ENCODE measurements at places on chromosomes 3 and 15.
A peak's percentile ranks its signal among the peaks of the same experiment; 100 is the strongest.

DNA sequence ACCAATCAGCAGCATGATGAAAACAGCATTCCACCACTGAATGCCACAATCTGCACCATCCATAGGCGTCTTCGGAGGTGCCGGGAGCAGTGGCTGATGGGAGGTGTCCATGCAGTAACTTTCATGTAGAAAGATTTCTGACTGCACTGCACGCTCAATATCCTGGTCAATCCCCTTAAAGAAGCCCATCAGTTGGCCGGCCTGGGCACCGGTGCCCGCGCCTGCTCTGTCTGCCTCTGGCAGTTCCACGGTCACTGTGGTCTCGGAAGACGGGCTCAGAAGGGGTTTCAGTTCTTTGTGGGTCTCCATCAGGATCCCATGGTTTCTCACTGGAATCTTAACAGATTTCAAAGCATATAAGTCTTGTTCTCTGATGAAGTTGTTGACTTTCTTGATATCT lies 3.9 kb downstream of the LYSMD4 start:
- DNase-seq, result no peak

DNA sequence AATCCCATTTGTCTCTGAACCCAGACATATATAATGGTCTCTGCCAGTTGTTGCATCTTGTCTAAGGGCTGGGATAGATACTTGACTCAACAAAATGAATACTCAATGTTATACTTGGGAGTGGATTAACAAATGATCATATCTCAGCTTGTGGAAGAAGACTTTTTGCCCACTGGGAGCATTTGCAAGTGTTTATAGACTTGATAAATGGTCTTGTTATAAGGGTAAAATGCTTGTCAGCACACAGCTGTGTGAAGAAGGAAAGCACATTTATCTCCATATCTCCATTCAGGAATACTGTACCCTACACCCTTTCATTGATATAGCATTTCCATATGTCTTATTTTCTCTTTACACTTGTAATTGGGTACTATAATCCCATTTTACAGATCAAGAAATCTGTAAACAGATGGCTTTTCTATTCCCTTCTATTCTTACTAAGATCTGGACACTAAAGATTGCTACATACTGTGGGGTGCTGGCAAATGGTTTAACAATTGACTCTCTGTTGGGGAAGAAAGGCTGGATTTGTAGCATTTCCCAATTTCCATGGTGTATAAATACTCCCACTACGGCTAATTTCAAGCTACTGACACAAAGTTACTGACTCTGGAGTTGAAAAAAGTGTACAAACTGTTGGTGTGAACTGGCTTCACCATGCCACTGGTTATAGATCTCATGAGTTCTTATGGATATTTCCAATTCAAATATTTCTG lies 154.6 kb downstream of the CHST2 start:
- no peak for DNase-seq

- DNase-seq, result no peak
Measured at GRCh38 chr3:56903231-56903782, 101.6 kb upstream of the ARHGEF3 start.

DNA sequence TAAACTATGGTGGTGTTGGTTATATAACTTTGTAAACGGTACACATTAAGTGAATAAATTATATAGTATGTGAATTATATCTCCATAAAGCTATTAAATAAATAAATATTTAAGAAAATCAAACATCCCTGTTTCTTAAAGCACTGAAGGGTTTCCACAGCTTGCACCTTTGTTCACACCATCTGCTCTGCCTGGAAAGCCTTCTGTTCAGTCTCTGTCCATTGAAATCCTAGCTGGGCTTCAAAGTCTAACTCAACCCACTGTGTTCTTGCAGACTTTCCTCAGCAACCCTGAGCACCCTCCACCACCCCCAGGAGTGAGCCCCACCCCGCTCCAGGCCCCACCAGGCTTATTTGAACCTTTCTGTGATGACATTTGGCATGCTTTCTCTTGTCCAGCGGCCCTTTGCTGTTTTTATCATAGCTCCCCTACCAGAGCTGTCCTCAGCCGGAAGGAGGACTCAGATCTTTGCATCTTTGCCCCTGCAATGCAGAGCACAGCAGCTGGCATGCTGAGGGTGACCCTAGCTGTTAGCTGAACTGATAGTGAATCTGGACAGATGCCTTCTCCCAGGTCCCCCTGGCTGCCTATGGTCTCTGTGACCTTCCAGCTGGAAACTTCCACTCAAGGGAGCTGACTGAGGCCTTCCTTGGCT lies 105.2 kb downstream of the DAPK2 start:
- no peak for DNase-seq

DNA sequence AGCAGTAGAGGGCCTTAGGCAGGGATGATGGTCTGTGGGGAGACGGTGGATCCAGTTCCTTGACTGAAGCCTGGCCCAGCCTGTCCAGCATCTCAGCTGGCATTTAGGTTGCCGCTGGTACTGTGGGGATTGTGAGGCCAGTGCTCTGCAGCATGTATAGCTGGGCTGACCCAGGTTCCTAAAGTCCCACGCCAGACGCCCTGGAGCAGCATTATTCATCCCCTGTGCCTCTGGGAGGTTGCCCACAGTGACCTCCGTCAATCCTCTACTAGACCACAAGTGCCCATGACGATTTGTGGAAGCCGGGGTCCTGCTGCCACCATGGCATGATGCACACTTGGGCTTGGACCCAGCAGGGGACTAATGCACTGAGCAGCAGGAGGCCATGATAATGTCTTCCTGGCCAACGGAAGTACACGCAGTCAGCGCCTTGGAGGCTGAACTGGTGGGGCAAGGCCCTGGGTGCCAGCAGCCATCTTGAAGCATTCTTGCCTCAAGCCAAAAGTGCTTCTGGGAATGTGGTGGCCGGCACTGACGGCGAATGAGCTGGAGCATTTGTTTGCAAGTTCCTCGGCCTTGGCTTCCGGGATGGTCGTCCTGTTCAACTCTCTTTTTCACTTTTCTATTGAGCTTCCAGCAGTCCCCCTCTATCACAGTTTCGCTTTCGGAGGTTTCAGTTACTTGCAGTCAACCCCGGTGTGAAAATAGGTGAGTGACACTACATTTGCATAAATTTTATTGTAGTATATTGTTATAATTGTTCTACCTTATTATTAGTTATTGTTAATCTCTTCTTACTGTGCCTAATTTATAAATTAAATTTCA lies 949.4 kb downstream of the ROBO1 start:
- no peak for DNase-seq

DNA sequence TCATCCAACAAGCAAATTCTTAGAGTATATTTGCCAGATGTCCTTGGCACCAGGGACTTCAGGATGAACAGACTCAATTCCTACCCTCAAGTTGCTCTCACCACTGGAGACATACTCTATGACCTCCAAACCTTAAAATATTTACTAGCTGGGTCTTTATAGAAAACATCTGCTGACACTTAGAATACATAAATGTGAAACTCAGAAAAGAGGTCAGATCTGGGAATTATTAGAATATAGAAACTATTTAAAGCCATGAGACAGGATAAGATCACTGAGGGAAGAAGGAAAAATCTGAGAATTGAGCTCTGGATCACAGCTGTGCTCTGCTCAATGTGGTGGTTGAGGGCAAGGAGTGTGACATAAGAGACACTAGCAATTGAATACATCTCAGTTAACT lies 695.4 kb upstream of the UBE2E2 start:
- no peak for DNase-seq

DNA sequence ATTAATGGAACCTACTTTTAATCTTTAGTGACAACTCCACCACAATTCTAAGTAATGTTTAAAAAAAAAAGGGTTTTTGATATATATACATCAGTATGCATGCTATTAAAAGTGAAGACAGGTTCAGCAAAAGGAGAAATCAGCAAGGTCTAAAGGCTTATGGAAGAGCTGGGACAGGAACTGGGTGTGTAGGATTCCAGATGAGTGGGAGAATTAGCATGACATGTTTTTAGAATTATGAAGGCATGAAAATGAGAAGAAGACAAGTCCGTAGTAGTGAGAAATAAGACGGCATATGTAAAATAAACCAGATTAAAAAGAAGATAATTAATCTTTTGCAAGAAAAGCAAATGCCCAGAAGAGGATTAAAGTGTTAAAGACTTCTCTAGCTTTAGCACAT lies 52.0 kb downstream of the CBLB start:
- DNase-seq, result no peak

GRCh38 chr15:83082730-83083386 lies 15.8 kb upstream of the BTBD1 start:
- no peak for DNase-seq

DNA sequence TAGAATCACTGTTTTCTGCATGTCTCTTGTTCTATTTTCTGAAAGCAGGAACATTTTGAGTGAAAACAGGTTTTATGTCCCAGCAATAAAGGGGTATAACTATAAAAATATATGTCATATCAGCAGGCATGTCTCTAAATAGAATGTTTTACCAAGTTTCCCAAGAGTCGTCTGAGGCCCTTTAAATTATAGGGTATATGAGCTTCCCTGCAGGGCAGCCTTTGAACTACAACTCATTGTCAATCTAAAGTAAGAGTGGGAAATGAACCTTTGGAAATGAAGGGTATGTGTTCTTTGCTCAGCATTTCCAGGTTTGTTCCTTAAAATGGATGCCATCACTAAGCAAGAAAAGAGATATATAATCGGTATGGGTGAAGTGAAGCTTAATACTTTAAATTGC lies 138.6 kb downstream of the LSAMP start:
- DNase-seq, result no peak

DNA sequence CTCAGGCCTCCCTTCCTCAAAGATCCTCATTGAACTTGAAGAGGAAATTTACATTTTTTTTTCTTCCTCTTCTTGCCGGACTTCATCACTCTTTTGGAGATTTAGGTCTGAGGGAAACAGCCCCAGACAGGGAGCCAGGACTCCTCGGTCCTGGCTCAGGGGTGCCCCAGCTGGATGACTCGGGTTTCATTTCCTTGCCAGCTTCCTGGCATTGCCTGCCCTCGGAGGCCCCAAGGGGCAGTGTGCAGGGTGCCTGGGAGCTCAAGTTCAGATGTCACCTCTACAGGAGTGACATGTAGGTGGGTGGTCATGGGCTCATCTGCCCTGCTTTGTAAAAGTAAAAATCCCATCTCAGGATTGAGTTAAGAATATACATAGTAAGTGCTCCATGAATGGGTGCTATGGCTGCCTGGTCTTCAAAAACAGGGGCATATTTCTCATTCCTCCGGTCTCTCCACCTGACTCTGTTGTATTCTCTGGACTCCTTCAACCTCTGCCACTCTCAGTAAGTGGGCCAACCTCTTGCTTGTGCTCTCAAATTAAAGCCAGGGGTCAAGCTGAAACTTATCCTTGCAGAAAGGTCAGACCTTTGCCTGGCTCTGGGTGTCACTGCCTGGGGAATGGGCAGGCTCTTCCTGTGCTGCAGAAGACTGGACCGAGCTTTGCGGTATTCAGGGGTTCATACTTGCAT lies 51.8 kb downstream of the SMAD6 start:
- DNase-seq, result no peak

DNA sequence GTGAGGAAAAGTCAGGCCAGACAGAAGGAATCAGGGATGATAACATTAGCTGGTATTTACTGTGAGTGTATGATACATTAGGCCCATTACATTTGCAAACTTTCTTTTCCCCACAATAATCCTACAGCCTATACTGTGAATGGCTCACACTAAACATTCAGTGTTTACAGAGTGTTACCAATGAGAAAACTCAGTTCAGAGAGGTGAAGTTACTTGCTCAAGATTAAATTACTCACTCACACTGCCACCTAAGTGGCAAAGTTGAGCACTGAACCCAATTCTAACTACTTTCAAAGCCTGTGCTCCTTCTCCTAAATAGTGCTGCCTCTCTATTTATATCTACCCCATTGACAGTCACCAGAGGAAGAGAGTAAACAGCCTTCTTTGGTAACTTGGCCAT lies 8.5 kb downstream of the XPC start:
- DNase-seq, result no peak

DNA sequence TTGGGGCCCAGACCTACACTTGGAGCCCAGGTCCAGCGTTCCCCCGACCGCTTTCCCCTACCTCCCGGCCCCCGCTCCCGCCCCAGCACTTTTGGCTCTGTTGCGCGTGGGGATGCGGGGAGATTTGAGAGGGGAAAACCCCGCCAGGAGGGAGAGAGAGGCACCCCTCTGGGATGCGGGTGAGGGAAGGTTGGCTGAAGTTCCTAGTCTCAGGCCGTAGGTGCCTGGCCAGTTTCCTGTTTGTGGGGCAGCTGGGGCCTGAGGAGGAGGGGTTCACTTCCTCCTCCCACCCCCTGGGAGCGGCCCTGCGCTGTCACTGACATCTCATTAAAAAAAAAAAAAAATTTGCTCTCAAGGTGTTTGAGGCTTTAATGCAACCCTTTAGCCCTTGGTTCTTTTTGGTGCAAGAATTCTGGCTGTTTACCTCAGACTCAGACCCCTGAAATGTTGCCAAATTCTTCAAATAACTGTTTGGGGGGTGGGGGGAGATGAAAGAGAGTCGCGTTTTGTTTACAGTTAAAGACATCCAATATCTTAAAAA lies 2.6 kb downstream of the FAM43A start:
- DNase-seq, result peak; percentile 29

GRCh38 chr3:148882288-148882687 lies 17.2 kb downstream of the CPA3 start:
- DNase-seq, result no peak

- no peak for DNase-seq
Measured at GRCh38 chr3:127089486-127090145, 103.3 kb upstream of the PRR23E start.

GRCh38 chr3:16463119-16463518 lies 50.4 kb downstream of the RFTN1 start:
- DNase-seq, result no peak

GRCh38 chr3:62982795-62983455 lies 107.7 kb upstream of the CADPS start:
- no peak for DNase-seq

- no peak for DNase-seq
Measured at GRCh38 chr15:88218557-88219221, 37.9 kb downstream of the NTRK3 start.

DNA sequence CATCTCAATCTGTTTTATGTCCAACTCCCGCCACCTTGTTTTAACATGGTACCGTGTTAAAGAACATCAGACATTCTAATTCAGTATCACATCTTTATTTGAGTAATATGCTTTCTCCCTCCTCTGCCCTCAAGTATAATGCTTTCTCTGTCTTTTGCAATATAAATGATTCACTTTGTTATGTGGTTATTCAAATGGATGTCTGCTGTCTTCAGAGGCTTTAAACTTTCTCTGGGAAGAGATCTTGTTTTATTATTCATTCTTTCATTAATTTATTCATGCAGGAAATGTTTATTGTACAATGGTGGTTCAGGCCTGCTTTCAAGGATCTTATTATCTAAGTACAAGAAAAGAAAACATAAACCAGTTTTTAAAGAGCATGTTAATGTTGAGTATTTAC lies 57.1 kb downstream of the RAP2B start:
- DNase-seq, result no peak

DNA sequence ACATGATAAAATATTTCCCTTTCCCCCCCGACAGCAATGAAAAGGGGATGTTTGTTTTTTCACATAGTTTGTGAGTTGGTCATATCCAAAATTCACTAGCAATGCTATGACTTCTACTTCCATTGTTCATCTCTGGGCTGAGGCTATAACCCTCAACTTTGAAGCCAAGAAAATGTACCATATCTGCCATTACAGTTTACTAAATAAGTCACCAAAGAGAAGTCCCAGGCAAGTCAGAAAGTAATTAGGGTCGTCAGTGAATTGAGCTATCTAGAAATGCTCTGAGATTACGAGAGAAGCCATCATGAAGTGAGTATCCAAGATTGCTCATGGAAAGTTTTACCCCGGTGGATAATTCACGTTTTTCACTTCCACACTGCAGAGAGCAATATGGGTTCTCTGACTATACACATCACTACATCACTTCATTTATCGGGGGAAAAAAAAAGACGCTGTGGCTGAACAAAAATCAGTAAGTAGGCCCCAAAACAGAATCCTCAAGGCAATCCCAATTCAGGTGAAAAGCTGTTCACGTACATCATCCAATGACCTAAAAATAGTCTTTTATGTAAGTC lies 1.4 kb downstream of the PEAK1 start:
- DNase-seq, result no peak

All from NCI-H1436 (cell line).